Right renal pelvis (tissue), 4 donors: ENCODE measurements at places on chromosomes 2 and 18. TPM values are rescaled to one million over a fixed set of nuclear protein-coding genes. Genes with fewer than 3 reads are reported as not detected.

- no peak for DNase-seq
These were observed 43.0 kb upstream of the BCL11A start for GRCh38 chr2:60596411-60596810.

Gene C2orf66
- polyA plus RNA-seq, result 0.44 TPM

DNA sequence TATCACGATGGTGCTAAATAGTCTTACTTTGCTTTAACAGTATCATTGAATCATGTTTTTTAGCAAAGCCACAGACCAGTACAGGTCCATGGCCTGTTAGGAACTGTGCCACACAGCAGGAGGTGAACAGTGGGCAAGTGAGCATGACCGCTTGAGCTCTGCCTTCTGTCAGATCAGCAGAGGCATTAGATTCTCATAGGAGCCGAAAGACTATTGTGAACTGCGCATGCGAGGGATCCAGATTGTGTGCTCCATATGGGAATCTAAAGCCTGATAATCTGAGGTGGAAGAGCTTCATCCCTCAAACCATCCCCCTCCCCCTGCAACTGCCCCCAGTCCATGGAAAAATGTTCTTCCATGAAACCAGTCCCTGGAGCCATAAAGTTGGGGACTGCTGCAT lies 102.3 kb upstream of the OSR1 start:
- DNase-seq, result no peak

- DNase-seq, result no peak
These were observed 532.2 kb downstream of the RIT2 start for GRCh38 chr18:42583283-42583731.

DNA sequence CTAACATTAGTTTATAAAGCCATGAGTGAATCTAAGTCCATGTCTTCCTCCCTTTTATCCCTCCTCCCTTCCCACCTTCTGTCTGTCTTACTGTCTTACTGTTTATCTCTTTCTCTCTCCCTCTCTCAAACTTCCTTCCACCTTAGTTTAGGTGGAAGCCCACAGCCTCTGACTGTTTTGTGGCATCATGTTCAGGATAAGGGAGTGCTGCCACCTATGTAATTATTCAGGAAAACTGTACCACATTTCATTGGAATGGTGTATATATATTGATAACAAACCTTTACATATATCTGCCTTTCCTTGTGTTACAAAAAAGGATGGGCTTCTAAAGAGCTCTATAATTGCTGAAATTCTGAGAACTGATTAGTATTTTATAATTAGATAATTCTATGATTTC lies 48.7 kb downstream of the NETO1 start:
- no peak for DNase-seq
